ENCODE measurements at places on chromosomes 7 and 10.

DNA sequence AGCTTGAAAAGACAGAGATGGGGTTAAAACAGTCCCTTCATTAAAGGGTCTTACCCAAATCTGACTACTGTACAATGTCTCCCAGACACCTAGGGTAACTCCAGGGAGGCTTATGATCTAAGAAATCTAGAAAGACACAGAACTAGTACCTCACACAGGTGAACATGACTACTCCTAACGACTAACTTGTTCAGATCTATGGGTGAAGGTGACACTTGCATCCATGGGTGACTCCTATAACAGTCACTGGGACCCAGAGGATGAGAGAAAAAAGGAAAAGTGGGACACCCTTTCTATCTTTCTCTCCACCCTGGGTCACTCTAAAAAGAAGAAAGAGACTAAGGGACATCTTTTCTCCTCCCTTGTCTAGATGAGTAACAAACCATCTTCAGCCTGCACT is 19.2 kb downstream of the AKR1C8 start:
- DNase-seq, result no peak

GRCh38 chr7:96427143-96427542 is 105.2 kb upstream of the SLC25A13 start:
- no peak for DNase-seq

DNA sequence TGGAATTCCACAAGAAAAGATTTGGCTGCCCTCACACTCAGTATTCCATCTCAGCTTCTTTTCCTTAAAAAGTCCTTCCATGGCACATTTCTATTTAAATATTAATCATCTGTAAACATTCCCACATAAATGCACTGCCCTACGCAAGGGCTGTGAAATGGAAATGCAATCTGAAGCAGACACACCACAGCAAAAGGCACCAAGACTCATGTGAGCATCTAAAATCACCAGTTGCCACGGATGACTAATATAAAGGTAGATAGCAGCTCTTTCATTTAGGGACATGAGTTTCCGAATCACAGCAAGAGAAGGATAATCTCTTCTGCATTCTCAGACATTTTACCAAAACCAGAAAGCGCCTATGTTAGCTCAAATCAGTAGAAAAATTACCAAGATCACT is 31.6 kb downstream of the COA1 start:
- DNase-seq, result no peak

GRCh38 chr10:133399123-133399601 is 5.2 kb downstream of the MTG1 start:
- no peak for DNase-seq

DNA sequence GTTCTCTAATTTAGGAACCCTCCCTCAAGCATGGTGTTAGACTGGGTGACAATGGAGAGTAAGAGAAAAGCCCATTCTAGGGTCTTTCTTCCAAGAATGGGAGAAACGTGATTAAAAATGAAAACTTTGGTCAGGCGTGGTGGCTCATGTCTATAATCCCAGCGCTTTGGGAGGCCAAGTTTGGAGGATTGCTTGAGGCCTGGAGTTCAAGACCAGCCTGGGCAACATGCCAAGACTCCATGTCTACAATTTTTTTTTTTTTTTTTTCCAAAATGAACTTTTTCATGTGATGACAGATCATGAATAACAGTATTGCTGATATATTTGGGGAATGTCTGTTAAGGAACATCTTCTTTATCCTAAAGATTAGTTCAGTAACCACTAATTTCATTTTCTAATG is 194.6 kb downstream of the MLLT10 start:
- no peak for DNase-seq

Measured in cortex of kidney (tissue), 1 donor.